T47D (cell line): ENCODE measurements at places on chromosomes 7 and 10.

DNA sequence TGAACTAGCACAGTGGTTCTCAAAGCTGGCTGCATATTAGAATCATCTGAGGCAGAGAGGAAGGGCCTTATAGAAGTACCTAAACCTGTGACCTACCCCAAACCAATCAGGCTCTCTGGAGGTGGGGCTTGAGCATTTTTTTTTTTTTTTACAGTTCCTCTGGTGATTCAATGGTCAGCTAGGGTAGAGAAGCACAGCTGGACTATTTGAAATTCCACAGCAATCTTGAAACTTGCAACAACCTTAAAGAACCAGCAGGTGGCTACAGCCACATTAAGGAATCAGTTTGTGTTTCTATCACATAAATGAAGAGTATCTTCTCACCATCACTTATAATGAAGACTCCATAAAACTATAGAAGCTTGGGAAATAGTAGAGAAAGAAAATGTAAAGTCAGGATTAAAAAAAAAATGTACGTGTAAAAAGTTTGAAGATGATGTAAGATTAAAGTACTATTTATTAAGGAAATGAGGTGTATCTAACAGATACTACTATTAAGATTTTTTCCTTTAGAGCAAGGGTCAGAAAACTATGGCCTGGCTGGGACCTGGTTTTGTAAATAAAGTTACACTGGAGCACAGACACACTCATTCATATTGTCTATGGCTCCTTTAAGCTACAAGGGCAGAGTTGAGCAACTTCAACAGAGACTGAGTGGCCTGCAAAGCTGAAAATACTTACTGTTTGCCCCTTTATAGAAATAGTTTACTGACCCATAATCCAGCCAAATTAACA, 3.8 kb downstream of the RTKN2 start:
- DNase-seq = peak; percentile 82

DNA sequence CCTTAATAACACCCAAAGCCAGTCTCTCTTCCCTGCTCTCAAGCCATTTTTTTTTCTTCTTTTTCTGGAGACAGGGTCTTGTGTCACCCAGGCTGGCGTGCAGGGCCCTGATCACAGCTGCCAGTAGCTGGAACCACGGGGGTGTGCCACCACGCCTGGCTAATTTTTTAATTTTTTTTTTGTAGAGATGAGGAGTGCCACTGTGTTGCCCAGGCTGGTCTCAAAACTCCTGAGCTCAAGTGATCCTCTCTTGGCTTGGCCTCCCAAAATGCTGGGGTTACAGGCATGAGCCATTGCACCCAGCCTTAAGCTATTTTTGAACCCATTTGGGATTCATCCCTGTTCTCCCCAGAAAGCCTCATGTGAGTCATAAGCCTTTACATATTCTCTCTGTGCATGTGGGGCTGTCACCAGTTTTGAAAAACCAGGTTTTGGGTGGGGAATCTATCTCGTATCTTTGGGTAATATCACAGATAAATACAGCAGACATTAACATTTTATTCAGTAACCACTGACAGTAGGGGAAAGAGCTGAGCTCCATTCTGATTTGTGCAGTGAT, 15.5 kb downstream of the ZNF487 start:
- DNase-seq = no peak

GRCh38 chr10:122159141-122159970, 111.7 kb upstream of the BTBD16 start:
- DNase-seq = no peak

DNA sequence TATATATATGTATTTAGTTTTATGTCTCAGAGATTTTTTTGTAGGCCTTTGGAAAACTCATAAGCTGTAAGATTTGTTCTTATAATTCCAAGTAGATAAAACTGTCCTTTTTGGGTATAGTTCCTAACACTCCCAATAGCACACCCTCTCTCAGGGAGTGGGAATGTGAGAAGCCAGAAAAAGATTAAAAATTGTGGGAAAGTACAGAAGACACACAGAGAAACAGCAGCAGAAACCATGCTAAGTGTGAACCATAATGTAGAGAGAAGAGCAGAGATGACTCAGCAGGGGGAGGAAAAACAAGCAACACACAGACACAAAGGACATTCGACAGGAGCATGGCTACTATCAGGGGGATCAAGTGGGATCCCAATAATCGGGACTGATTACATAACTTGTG, 401.6 kb downstream of the MAGI2 start:
- no peak for DNase-seq

- no peak for DNase-seq
Observed at GRCh38 chr10:80518143-80518806, 19.4 kb upstream of the SH2D4B start.

- DNase-seq = no peak
Observed at GRCh38 chr7:68420342-68421192, 1177.7 kb upstream of the AUTS2 start.

DNA sequence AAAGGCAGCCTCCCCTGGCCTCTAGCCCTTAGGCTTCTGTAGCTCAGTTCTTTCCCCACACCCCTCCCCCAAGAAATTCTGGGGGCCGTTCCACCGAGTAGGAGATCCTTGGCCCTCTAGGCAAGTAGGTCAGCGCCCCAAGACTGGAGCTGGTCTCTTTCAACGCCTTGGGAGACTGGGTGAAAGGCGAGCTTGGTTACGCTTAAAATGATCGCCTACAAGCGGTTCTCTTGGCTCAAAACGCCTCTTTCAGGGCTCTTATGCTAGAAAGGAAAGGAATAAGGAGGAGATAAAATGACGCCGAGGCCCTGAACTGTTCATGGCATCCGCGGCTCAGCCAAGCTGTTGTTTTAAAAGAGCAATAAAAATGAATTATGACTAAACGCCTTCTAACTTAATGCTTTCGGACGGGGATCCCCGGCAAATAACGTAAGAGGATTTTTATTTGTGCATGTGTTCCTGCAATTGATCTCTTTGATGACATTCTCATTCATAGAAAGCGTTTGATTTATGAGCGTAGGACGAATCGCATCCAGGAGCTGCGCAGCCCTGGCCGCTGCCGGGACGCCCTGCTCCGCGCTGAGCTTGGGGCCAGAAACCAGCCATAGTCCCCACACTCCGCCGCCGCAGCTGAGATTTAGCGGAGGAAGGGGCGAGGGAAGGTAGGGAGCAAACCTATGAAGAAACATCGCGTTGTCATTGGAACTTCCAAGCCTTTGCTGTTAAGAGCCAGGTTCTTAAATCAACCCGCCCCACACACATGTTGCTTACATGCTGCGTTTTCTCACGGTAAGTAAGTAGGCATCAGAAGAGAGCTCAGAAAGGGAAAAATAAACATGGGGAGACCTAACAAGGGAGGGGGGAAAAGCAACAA, 3.0 kb upstream of the HOXA1 start:
- no peak for DNase-seq

- peak; percentile 24 for DNase-seq
Observed at GRCh38 chr10:85510682-85511081, 855.9 kb downstream of the GRID1 start.

- DNase-seq = peak; percentile 55
Observed at GRCh38 chr7:139620676-139621344, 97.3 kb downstream of the CLEC2L start.

GRCh38 chr7:152664636-152665035, 11.3 kb downstream of the XRCC2 start:
- DNase-seq = peak; percentile 87

DNA sequence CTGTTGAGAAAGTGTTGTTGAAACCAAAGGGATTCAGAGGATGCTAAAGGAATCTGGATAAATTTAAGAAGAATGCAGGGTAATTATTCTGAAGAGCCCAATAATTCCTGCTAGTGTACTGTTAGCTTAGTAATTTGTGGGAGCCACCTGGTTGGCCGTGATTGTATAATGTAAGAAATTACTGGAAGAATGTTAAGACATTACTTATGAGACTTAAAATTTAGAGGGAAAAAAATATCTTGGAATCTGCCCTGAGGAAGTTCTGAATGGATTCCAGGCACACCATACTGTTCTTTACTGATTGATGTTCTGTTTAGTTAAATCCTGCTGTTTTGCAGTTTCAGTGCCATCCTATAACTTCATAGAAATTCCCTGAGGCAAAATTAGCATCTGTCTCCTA, 155.0 kb upstream of the RHOBTB1 start:
- DNase-seq = peak; percentile 13

GRCh38 chr7:116953906-116954838, 871 bp downstream of the ST7 start:
- peak; percentile 82 for DNase-seq

DNA sequence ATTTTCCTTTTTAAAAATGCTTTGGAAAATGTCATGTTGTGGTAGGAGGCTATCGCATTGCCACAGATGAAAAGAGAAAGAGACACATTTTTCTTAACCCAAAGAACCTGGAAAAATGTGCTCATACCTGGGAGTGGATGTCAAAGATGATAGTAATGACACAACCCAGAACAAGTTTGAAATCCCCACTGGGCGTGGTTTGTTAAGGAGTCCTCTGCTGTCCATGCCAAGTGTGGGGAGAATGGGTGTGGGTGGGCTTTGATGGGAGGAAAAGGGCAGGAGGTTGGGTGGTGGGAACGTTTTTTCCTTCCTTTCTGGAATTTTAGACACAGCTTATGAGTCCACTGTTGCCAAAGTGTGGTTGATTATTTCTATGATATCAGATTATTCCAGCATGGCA, 10.9 kb downstream of the OPTN start:
- DNase-seq = no peak

GRCh38 chr10:25226775-25227682, 52.2 kb downstream of the GPR158 start:
- DNase-seq = no peak

- DNase-seq = no peak
Observed at GRCh38 chr7:22231806-22232205, 125.1 kb downstream of the RAPGEF5 start.

DNA sequence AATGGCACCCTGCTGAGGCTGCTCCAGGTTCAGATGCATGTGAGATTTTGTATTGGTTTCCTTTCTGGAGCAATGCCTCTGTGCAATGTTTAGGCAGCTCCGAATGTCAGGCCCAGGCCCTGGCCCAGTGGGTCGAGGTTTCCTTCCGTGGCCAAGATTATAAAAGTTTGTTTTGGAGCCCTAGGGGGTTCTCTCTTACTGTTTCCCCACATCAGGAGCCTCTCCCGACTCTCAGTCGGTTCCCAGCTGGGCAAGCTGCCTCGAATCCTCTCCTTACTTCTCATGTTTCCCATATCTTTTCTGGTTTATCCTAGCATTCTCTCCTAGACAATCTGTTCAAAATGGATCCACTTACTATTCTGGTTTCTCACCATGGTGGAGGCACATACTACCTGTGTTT, 11.0 kb downstream of the TMEM140 start:
- no peak for DNase-seq

- DNase-seq = no peak
Observed at GRCh38 chr10:70296406-70296899, 12.6 kb upstream of the NPFFR1 start.

DNA sequence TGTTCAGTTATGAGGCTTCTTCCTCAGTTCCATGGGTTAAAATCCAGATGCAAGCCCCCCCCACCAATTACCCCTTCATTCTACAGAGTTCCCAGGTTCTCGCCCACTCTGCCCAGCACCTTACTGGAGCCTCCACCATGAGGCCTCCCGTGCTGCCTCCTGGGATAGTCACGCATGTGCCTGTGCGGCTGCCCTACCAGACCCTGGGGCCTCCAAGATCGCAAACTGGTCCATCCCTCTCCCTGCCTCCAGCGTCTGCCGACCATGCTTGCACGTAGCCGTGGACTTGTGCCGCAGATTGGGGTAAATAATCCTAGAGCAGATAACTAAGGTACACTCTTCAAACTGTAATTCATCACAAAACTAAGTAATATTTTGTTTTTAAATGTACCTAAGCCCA, 611.2 kb downstream of the PTPRN2 start:
- no peak for DNase-seq

DNA sequence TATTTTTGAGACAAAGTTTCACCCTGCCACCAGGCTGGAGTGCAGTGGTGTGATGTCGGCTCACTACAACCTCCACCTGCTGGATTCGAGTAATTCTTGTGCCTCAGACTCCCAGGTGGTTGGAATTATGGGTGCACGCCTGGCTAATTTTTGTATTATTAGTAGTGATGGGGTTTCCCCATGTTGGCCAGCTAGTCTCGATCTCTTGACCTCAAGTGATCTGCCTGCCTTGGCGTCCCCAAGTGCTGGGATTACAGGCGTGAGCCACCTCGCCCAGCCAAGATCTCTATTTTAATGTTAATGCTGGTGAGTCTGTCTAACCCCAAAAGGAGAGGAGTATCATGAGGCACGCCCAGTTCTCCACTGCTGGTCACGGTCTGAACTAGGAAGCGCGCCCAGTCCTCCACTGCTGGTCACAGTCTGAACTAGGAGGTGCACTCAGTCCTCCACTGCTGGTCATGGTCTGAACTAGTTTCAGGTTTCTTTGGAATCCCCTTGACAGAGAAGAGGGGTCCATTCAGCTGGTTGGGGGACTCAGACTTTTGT, 5.6 kb upstream of the LRRC27 start:
- DNase-seq = no peak

DNA sequence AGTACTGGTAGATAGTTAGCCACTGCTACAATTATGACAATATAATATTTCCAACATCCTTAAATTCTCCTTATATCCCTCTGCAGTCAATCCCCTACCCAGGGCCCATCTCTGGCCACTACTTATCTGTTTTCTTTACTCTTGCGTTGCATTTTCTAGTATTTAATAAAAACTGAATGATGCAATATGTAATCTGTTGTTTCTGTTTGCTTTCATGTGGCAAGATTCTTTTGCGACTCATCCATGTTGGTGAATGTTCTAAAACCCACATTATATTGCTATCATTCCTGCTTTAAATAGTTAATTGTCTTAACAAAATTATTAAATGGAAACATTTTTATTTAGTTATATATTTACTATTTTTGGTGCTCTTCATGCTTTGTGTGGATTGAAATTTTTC, 338.5 kb downstream of the MDFIC start:
- DNase-seq = no peak

- no peak for DNase-seq
Observed at GRCh38 chr10:54866666-54867065, 65.6 kb upstream of the PCDH15 start.

- DNase-seq = no peak
Observed at GRCh38 chr10:124949543-124949942, 7.6 kb downstream of the ZRANB1 start.

GRCh38 chr7:47573758-47574481, 8.0 kb downstream of the TNS3 start:
- DNase-seq = no peak

DNA sequence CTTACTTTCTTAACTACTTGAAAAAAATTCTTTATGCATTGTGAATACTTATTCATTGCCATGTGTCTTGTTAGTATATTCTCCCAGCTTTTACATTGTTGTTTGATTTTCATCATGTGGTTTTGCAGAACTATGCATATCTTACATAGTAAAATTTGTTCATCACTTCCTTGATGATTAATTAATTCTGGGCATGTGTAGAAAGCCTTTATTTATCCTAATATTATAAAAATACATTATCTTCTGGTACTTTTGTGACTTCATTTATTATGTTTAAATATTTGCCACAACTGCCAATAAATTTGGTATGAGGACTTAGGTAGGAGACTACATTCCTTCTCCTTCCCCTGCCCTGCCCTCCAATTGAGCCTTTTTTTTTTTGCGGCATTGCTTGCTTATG, 166.0 kb upstream of the ZNF32 start:
- DNase-seq = no peak

GRCh38 chr7:140456551-140457051, 22.7 kb downstream of the MKRN1 start:
- no peak for DNase-seq
